ENCODE measurements at places on chromosomes 1 and 21.
A peak's percentile ranks its signal among the peaks of the same experiment; 100 is the strongest.

GRCh38 chr21:36626791-36627190, 72.1 kb upstream of the SIM2 start:
- no peak for DNase-seq

GRCh38 chr1:183093066-183093668, 69.9 kb downstream of the LAMC1 start:
- DNase-seq: no peak

- peak; percentile 21 for DNase-seq
Measured at GRCh38 chr1:66925944-66926343, 1.2 kb downstream of the MIER1 start.

GRCh38 chr1:25810341-25811299, 9.1 kb upstream of the MTFR1L start:
- peak; percentile 43 for DNase-seq

DNA sequence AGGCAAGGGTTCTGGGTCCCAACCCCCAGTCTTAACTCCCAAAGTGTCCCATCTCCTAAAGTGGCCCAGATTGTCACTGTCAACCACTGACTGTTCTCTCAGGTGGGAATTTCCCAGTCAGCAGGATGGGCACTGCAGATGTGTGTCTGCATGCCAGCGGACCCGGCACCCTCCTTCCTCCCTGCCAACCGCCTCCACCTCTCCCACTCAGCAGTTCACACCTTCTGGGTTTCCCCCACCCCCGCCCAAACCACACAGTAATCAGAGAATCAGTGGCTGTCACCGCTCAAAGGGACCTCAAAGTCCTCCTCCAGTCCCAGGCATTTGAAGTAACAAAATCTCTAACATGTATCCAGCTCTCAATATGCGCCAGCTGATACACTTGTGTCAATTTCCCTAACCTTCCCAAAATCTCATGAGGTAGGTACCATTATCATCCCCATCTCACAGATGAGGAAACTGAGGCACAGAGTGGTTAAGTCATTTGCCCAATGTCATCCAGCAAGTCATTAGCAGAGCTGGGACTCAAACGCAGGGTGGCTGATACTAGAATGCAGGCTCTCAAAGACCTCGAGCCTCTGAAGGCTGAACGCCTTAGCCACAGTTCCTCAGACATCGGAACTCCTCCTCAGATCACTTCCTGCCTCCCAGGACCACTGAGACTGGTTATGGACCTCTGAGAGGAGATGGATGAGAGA, 4.8 kb downstream of the RUNX3 start:
- DNase-seq: no peak

- no peak for DNase-seq
Measured at GRCh38 chr1:181951213-181951612, 110.3 kb downstream of the ZNF648 start.

DNA sequence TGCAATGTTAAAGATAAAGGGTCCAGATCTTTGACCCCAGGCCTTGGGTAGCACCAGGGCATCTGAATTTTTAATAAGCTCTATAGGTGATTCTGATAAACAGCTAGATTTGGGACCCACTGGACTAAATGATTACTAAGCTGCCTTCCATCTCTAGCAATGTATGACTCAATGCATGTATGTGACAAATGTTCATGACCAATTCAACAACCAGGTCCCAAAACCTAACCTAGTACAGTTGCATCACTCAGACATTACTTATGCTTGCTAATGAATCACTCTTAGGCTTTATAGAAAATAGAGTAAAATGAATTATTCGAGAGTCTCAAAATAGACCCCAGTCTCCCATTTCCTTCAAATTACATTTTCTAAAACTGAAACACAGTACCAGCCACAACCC, 35.5 kb downstream of the RCAN1 start:
- DNase-seq: peak; percentile 71

GRCh38 chr1:228689255-228689654, 46.0 kb upstream of the RHOU start:
- no peak for DNase-seq

DNA sequence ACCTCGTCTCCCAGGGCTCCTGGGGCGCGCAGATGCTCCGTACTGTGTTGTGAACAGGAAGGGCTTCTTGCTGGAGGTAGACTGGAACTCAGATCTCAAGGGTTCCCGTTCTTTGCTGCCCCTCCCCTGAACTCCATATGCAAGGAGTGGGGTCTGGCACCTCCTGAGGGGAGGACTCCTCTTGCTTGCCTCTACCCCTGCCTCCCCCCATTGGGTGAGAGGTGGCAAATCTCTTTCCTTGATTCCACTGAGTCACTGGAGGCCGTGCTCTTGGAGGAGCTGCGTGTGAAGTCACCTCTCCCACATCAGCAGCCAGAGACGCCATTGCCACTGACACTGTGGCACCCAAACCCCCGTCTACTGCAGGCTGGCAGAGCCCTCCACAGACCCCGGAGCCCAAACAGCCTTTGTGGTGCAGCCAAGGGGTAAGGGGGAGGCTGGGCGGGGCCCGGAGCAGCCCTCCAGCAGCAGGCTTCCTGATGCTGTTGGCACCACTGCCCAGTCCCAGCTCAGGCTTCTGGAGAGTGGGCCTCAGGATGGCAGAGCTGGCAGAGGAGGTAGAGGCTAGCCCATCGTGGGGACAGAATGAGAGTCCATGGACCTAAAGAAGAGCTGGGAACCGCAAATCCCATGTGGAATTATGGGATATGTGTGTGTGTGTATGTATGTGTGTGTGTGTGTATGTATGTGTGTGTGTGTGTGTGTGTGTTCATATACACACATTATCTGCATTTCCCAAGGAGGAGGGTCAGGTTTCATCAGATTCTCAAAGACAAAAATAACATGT, 104.9 kb upstream of the RUNX3 start:
- no peak for DNase-seq

DNA sequence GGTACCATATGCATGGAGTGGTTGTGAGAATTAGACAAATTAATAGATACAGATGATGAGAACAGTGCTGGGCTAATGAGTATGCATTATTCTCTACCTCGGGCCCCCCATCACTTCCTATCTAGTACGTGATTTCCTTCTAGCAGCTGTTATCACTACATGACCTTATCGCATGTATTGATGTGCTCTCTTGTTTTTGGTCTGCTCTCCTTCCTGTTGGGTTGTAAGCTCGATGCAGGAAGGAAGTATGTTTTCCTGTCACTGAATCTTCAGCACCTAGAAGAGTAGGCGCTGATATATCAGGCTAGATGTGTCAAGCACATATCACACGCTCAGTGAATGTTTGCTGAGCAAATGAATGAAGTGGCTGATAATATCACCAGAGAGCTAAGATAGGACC, 43.9 kb upstream of the IFNAR2 start:
- no peak for DNase-seq

- DNase-seq: no peak
Measured at GRCh38 chr1:193538680-193539079, 352.3 kb upstream of the B3GALT2 start.

- DNase-seq: peak; percentile 72
Measured at GRCh38 chr21:35220301-35220700, 171.2 kb upstream of the RUNX1 start.

- peak; percentile 93 for DNase-seq
Measured at GRCh38 chr1:18926315-18927081, 24.1 kb upstream of the ALDH4A1 start.

Data from AG10803 (cell line).